ENCODE measurements at places on chromosomes 11 and 22.

GRCh38 chr22:45291931-45292290 lies 7.2 kb downstream of the UPK3A start:
- no peak for DNase-seq

DNA sequence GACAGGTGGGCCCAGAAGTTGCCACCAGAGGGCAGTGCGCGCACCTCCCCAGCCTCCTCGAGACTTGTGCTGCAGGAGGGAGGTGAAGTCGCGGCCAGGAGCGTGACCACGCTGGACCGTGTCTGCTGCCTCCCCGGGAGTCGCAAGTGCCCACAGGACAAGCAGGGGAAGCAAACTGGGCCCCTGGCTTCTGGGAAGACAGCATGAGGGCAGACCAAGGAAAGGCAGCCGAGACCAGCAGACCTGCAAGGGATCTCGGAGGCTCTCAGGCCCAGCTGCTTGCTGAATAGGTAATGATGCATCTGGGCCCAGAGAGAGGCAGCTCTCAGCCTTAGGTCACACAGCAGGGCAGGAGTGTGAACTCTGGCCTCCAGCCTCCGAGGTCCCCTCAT lies 17.0 kb upstream of the IL2RB start:
- DNase-seq: peak; percentile 69

GRCh38 chr11:120222916-120223315 lies 12.1 kb downstream of the OAF start:
- DNase-seq: no peak

DNA sequence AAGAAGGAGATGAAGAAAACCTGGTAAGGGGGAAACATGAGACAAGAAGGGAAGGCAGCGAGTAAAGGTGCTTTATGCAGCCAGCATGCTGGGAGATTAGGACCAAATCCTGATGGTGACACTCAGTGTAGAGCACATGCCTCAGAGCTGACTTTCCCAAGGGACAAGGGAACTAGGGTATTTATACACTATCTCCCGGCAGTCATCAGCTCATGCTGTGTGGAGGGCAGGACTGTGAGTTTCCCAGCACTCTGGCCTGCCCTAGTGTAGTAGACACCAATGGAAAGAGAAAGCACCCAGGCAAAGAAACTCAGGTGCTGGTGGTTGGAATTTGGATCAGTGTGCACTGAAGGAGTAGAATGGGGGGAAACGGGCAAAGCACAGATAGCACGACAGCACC lies 128.3 kb upstream of the CSNK2A3 start:
- DNase-seq: no peak

GRCh38 chr11:72305891-72306585 lies 62.1 kb upstream of the PHOX2A start:
- DNase-seq: no peak

All from stimulated activated CD4-positive, alpha-beta T cell treated with anti-CD3 and anti-CD28 coated beads, TNF-alpha, amount 100 ng/mL, for 24 hours (primary cell).